Activated T-helper 1 cell treated with Interleukin-2 at 50 U/mL for 16 hours (primary cell): ENCODE measurements at places on chromosomes 16 and 17.

- DNase-seq = no peak
Observed at GRCh38 chr17:19904412-19904811, 36.7 kb upstream of the ULK2 start.

DNA sequence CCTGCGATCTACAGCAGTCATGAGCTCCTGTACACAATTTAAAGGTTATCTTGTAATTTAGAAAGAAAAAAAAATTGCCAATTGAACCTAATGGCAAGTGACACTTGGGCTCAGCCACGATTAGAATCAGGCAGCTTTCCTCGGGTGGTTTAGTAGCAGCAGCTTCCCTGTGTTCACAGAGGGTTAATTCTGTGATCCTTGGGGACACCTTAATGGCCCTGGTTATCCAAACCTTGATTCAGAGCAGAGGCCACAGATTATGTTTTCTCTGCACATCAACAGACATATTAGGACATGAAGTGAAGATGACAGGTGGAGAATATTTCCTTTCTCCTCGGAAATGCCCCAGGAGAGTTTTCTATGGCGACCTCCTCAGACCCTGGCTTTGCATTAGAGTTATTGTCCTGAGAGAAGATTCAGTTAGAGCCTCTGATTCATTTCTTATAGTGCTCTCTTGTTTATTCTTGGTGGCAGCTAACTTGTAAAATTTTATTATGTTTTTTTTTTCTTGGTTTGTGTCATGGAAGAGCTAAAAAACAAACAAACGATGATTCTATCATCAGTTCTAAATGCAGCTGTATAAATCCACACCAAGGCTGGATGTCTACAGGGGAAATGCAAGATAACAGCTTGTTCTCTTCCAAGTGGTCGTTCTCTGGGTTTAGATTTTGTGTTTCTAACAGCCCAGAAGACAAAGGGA, 351.2 kb upstream of the DYNLRB2 start:
- DNase-seq = no peak

DNA sequence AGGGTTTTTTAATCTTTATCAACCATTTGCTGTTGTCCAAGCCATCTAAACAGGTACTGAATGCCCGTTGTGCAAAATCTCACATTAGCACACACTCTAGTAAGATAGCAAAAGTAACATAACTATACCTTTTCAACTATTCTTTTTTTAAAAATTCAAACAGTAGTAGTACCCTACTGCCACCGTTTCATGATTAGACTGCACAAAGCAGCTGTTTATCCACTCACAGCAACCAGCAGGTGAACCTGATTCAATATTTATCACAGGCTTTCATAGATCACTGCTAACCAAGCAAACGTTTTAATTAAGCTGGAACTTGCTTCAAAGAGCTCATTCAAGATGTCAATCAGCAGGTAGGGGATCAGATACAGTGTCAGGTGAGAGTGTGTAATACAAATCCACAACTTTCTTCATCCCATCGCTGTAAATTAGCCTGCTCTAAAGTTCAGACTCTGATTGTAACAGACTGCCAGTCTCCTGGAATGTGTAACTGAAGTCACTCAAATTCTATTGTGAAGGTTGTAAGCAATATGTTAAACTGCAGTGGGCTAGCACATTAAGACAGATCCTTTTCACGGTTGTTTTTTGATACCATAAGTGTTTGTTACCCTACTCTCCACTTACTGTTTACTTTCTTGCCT, 47.3 kb downstream of the BRIP1 start:
- no peak for DNase-seq

DNA sequence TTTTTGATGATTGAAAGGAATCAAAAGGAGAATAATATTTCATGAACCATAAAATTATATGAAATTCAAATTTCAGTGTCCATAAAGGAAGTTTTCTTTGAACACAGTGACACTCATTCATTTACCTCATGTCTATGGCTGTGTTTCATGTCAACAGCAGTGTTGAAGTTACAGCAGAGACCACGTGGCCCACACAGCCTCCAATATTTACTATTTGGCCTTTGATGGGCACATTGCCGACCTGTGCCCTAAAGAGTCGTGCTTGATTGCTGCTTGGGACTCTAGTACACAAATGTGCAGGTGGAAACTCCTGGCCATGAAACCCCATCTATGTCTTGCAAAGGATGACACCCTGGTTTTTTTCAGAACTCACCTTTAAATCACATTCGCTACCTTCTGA, 57.0 kb downstream of the CES1 start:
- no peak for DNase-seq

DNA sequence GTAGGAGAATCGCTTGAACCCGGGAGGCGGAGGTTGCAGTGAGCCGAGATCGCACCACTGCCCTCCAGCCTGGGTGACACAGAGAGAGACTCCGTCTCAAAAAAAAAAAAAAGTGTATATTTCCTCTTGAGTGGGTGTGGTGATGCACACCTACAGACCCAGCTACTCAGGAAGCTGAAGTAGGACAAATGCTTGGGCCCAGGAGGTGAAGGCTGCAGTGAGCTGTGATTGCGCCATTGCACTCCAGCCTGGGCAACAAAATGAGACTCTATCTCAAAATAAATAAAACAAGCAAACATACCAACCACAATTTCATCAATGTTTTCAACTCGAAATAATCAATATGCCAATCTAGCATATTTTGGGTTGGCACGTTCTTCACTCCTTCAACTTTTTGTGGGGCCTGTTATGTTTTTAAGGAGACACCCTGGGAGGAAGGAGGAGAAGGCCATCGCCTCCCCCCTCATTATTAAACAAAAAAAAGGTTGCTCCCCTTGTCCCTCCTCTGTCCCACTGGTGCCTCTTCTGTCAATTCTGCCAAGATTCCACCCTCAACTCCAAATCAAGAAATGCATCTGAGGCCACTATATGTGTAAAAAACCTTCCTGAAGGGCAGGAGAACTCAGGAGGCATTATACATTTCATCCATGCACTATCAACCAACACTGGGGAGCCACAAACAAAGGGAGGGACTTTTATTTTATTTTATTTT, 52.4 kb upstream of the ATF7IP2 start:
- DNase-seq = no peak

GRCh38 chr17:57988301-57989250, 522 bp upstream of the VEZF1 start:
- DNase-seq = no peak

- DNase-seq = no peak
Observed at GRCh38 chr16:80507538-80507937, 33.3 kb upstream of the DYNLRB2 start.
